ENCODE measurements at places on chromosomes 13 and 19.

DNA sequence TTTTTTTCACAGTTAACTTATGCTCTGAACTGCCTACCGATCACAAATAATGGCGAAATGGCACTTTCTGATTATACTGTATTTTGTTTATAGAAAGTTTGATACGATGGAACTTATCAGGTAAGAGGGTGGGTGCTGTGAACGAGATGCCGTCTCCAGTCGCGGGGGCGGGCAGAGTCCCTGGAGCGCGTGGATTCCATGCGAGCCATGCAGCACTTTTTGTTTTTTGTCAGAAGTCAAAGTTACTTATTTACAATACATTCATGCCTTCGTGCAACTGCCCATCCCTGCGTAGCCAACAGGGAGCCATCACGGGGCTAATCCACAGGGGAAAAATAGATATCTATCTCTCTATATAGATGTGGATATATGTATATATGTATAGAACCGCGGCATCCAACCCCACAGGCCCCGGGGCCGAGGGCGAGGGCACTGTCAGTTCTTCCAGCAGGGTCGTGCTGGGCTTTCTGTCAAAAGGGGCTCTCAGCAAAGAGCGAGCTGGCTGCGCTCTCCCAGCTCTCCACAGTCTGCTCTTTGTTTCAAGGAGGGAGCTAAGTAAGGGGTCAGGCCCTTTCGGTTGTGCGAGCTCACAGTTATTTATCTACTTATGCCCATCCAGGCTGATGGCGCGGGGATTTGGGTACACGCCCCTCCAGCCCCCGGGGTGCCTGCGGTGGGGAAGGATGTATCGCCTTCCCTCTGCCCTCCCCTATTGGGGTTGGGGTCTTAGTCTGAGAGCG is 3.4 kb downstream of the SLITRK1 start:
- DNase-seq = peak; percentile 69

- no peak for DNase-seq
Measured at GRCh38 chr13:95352486-95352885, 51.2 kb upstream of the ABCC4 start.

- DNase-seq = no peak
Measured at GRCh38 chr19:8396563-8397203, 6.5 kb downstream of the RAB11B start.

DNA sequence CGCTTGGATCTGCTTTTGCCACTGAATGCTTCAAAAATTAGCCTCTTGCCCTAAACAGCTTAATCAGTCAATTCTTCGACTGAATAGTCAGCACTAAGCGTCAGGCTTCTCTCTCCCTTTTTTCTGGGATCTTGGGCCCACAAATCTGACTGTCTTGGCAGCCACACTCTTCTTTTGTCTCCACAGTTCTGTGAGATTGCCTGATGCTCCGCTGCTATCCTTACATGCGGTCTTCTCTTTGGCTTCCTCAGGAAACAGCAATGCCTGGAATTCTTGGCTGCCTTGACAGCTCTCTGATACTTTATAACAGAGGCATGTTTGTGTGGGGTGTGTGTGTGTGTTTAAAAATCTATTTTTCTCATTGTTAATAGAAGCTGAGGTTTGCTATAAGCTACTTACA is 32.6 kb downstream of the ERCC5 start:
- DNase-seq = peak; percentile 23

- peak; percentile 51 for DNase-seq
Measured at GRCh38 chr19:710767-711166, 2.0 kb downstream of the PALM start.

DNA sequence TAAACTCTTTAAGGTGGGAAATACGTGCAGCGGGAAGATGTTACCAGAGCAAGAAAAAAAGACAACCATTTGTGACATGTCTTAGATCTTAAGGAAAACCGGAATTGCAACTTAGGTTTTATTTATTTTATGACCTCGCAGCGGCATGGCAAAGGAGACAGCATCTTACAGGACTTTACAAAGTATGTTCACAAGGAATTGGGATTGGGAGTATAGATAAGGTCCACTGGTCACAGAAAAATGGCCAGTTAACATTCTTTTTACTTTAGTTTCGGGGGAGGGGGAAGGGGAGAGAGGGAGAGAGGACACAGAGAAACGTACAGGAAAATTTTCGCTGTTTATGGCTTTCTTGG is 104.5 kb upstream of the DIAPH3 start:
- DNase-seq = no peak

- DNase-seq = no peak
Measured at GRCh38 chr13:52141299-52141698, 12.4 kb upstream of the NEK5 start.

DNA sequence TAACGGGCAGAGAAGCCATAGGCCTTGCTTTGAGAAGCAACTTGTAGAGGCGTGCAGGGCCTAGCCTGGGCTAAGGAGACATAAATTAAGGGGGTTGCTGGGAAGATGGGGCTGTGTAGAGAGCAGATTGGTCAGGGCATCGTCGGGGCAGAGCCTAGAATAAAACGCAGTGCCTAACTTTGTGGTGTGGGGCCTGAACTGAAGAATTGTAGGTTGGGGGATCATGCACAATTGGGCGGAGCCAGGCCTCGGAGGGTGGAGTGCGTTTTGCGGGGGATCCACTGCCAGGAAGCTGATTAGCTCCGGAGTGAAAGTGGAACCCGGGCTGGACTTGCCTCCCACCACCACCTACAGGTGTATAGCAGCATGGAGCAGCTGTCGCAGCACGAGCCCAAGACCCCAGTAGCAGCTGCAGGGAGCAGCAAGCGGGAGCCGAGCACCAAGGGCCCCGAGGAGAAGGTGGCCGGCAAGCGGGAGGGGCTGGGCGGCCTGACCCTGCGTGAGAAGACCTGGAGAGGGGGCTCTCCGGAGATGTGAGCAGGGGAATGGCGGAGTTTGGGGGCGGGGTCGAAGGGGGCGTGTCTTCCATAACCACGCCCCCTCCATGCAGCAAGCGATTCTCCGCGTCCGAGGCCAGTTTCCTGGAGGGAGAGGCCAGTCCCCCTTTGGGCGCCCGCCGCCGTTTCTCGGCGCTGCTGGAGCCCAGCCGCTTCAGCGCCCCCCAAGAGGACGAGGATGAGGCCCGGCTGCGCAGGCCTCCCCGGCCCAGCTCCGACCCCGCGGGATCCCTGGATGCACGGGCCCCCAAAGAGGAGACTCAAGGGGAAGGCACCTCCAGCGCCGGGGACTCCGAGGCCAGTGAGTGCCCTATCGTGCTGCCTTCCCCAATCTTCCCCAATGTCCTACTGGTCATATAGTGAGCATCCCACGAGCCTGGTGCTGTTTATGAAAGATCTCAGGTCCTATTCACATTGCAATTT is 13.8 kb downstream of the DNASE2 start:
- peak; percentile 70 for DNase-seq

- DNase-seq = no peak
Measured at GRCh38 chr13:25625414-25625813, 253.6 kb downstream of the ATP8A2 start.

DNA sequence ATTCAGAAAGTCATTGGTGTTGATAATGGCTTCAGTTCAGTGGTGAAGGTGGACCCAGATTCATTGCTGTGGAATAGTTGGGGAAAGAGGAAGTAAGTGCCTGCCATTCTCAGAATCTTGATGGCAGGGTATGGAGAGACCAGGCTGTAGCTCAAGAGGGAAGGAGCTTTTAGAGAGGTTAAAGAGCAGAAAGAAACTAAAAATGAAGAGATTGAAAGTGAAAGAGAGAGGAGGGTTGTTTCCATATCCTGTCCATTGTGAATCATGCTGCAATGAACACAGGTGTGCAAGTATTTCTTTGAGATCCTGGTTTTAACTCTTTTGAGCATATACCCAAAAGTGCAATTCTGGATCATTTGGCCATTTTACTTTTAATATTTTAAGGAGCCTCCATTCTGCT is 12.5 kb downstream of the GJB6 start:
- no peak for DNase-seq

DNA sequence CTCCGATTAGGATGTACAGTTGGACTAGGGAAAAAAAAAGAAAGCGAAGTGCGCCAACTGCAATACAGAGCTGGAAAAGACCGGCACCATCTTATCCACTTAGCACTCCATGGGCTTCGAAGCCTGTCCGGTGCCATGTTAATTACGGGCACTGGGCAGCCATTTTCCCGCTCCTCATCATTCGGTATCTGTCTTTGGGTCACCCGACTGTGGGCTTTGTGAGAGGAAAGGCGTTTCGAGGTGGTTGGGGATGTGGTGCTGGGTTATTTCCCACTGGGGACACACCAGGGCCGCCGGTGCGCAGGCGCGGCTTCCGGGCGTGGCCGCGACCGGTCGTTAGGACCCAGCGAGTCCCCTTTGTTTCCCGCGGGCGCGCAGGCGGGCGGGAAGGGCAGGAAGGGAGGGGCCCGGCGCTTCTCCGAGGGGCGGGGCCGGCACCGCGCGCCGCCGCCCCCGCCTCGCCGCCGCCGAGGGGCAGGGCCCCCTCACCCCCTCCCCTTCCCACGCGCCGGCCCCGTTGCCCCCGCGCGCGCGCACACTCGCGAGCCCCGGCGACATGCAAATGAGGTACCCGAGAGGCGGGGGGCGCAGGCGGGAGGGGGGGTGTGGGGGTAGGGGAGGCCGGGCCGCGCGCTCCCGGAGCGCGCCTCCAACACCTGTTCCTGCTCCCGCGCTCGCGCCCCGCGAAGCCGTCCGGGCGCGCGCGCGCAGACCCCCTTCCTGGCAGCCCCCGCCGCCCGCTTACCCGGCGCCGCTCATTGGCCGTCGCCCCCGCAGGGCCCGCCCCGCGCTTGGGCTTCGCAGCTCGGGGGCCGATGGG is at the start of gene ZNF524:
Gene ZNF524 (plus strand): TSS at position 447 of the 820 bp plus-strand sequence. CDS start 1,825 bp downstream, outside the sequence.
- peak; percentile 97 for DNase-seq

- no peak for DNase-seq
Measured at GRCh38 chr19:4380254-4380727, 20.1 kb downstream of the SH3GL1 start.

GRCh38 chr19:51501594-51502263 is at the start of gene SIGLEC12:
Gene SIGLEC12, minus strand, starts transcription at chr19:51501800. Its CDS starts 67 bp downstream, at chr19:51501733.
- no peak for DNase-seq

- DNase-seq = no peak
Measured at GRCh38 chr19:47312366-47313006, 2.8 kb downstream of the C5AR1 start.

DNA sequence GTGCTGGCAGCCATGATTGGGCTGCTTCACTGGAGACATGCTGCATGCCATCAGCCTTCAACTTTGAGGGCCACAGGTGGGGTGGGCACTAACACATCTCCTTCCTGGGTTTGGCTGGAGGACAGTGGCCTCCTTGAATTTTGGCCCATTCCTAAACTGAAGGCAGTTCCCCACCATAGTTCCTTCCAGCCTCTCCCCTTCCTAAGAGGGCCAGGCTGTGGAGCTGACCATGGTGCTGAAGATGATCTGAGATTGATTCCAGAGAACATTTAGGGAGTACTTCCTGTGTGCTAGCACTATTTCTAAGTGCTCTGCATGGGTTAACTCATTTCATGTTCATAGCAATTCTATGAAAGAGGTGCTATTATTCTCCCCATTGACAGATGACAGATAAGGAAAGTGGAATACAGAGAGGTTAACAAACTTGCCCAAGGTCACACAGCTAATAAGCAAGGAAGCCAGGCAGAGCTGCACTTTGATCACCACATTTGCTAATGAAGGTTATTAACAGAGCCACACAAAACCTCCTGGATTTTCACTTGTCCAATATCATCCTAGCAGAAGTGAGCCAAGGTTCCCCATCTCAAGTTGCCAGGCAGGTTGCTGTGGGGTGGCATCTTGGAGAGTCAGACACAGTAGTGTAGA is 175.3 kb downstream of the ZIC5 start:
- DNase-seq = no peak

GRCh38 chr13:27827646-27828045 is 35.4 kb downstream of the GSX1 start:
- no peak for DNase-seq

DNA sequence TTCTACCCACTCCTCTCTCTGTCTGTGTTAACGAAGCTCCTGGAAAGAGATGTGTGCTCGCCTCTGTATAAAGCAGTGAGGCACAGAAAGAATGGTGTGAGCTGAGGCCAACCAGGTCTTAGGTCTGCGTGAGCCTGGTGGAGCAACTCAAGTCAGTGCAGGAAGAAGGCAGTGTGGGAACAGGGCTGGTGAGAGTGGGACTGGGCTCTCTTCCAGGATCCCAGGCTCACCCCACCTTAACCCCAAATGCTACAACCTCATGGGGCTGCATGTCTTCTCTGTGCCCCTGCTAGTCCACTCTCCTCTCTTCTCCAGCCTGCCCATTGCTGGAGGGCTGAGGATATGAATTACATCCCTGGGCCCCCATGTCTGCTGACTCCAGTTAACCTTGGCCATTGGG is 127.4 kb downstream of the DCT start:
- no peak for DNase-seq

DNA sequence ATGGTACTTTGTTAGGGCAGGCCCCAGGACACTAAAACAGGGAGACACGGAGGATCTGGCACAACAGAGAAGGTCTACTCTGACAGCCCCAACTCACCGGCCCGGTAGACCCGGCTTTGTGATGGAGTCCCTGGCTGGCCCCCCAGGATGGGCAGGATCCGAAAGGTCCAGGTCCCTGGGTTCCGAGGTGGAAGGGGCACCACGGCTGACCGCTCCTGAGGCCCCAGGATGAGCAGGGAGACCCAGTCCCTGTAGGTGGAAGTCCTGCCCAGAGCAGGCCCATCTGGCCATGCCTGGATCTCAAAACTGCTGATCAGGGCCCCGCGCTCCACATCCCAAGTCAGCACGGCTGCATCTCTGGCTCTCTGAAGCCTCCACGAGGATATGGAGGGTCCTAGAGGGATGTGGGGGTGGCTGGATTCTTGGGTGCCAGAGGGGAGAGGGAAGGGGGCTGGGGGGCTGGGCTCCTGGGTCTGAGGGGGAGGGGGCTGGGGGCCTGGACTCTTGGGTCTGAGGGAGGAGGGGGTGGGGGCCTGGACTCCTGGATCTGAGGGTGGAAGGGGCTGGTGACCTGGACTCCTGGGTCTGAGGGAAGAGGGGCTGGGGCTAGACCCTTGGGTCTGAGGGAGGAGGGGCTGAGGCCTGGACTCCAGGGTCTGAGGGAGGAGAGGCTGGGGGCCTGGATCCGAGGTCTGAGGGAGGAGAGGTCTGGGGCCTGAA is 4.6 kb downstream of the VSIG10L start:
- DNase-seq = no peak

- peak; percentile 85 for DNase-seq
Measured at GRCh38 chr13:35978607-35979316, 152.4 kb downstream of the DCLK1 start.

GRCh38 chr19:15299568-15300409 is 32.5 kb downstream of the BRD4 start:
- no peak for DNase-seq

DNA sequence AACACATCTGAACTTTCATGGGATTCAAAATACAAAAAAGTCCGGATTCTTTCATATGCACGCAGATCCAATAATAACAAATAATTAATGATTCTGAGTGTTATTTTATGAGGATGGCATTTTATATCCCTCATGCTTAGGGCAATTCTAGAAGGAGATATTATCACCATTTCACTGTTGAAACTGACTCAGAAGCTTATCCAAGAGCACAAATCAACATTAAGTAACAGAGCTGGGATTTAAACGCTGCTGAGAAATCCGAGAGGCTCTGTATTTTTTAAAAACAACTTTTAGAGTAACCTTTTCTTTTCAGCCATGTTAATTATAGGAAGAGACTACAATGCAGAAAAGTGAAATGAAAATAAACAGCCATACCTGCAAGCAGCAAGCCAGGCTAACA is 30.3 kb downstream of the ATP7B start:
- DNase-seq = no peak

Measured in brain (organoid and tissue), 16 donors.